Stimulated activated CD8-positive, alpha-beta memory T cell treated with anti-CD3 and anti-CD28 coated beads, Interleukin-2, amount 100 ng/mL, for 1 hour (primary cell): ENCODE measurements at places on chromosomes 12 and 14.

DNA sequence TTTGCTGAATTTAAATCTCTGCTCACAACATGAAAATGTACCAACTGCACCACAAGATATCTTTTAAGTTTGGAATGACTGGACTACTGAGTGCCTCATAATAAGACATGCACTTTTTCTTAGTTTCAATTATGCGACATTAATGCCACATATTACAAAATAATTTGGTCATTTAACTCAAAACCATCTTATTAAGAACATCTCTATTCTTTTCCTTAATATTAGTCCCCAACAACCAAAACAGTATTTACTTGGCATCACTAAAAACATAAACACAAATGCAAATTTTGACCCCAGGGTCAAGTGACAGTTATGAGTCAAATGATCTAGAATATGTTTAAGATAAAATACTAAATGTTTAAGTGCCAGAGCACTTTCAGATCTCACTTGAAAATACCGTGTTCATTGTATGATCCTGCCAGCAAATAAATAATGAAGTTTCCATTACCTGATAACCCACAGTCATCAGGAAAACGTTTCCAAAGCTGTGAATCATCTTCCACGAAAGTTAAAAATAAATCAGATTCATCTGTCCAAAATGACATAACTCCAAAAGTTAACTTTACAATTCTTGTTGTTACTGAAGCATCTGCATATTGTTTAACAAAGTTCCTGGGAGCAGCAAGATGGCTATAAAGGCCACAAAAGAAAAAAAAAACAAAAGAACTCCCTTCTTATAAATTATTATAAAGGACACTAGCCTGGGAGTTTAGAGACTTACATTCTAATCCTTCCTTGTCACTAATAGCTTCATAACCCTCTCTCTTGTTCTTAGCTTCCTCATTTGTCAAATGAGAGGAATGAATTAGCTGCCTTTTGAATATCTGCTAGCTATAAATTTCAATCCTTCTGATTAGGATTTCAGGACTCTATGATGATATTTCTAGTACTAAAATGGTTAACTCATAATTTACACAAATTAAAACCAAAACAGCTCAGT, 30.5 kb upstream of the AP4S1 start:
- no peak for DNase-seq

- DNase-seq: no peak
Observed at GRCh38 chr12:28054583-28054982, 82.0 kb upstream of the PTHLH start.

- no peak for DNase-seq
Observed at GRCh38 chr14:70886421-70887206, 20.6 kb upstream of the PCNX1 start.

DNA sequence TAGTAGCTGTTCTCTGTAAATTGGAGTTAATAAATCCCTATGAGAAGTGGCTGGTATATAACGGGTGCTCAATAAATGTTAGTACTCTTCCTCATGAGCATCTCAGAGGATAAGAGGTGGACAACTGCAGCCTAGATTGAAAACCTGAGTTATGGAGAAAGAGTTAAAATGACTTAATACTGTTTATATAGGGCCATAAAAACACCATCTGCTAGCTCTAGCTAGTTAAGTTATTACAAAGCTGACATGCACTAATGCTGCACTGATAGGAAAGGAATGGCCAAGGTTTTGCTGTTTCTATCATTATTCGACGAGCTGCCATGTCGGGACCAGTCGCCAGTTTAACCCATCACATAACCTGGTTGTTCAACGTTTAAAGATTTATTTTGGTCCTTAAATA, 72.0 kb upstream of the SEL1L start:
- no peak for DNase-seq

GRCh38 chr12:44286821-44287505, 451.1 kb downstream of the TMEM117 start:
- DNase-seq: no peak

- DNase-seq: no peak
Observed at GRCh38 chr14:103317976-103318580, 16.0 kb upstream of the EIF5 start.

DNA sequence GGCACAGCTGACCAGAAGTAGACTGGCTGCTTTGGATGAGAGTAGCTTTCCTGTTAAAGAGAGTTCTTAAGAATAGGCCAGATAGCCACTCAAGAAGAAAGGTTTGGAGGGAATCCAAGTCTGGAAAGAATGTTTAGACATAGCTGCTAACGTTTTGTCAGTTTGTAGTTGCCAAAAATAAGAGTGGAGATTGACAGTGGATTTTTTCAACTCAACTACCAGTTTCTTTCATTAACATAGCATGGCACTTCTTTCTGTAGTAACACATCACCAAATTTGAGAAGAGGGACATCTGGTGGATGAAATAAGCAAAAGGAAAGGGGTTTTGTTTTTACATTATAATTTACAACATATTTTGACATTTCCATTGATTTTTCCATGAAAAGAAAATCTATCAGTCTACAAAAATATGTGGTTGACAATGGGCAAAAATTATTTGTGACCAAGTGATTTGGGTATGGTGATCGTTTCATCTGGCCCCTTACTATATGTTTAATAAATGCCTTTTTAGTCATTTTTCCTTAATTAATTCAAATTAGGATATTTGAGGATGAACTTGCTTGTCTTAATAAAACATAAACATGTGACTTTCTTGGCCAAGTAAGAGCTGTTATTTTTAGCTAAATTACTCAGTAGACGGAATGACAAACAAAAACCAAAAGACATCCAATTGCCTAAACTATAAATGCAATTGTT, 71.1 kb downstream of the PTPRR start:
- no peak for DNase-seq
